Esophagus squamous epithelium (tissue), 5 donors: ENCODE measurements at places on chromosomes 11 and 22.

- H3K27me3 ChIP-seq = no peaks in the 10 kb centered on the region
- H3K36me3 ChIP-seq = no peaks in the 10 kb centered on the region
- peaks cover 29% of the 10 kb centered on the region for H3K4me1 ChIP-seq
- H3K4me3 ChIP-seq = no peak overlapping the region
These were observed 83.9 kb downstream of the GALNT18 start for GRCh38 chr11:11537871-11538270.

- no peaks in the 10 kb centered on the region for H3K27me3 ChIP-seq
- H3K36me3 ChIP-seq = no peaks in the 10 kb centered on the region
- peak overlapping the region; percentile 62 for H3K4me3 ChIP-seq
- DNase-seq = no peak
These were observed 15.5 kb upstream of the UPK3A start for GRCh38 chr22:45268958-45269844.

DNA sequence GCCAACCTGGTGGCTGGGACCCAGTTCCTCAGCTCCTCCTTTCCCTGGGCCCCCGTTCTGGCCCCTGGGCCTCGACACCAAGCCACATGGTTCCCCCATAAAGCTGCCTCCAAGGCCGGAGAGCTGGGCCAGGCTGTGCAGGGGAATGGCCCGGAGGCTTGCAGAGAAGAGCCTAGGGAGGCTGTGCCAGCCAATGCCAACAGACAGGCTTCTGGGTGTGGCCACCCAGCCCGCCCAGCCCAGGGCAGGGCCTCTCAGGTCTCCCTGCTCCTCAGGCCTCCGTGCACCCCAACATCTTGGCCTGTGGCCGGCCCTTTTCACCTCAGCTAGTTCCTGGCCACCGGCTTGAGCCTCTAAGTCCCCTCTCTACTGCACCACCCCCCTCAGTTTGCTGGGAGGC is 17.4 kb upstream of the FLRT1 start:
- H3K4me1 ChIP-seq = no peaks in the 10 kb centered on the region
- H3K27ac ChIP-seq = no peak overlapping the region
- H3K4me3 ChIP-seq = no peak overlapping the region
- DNase-seq = no peak

DNA sequence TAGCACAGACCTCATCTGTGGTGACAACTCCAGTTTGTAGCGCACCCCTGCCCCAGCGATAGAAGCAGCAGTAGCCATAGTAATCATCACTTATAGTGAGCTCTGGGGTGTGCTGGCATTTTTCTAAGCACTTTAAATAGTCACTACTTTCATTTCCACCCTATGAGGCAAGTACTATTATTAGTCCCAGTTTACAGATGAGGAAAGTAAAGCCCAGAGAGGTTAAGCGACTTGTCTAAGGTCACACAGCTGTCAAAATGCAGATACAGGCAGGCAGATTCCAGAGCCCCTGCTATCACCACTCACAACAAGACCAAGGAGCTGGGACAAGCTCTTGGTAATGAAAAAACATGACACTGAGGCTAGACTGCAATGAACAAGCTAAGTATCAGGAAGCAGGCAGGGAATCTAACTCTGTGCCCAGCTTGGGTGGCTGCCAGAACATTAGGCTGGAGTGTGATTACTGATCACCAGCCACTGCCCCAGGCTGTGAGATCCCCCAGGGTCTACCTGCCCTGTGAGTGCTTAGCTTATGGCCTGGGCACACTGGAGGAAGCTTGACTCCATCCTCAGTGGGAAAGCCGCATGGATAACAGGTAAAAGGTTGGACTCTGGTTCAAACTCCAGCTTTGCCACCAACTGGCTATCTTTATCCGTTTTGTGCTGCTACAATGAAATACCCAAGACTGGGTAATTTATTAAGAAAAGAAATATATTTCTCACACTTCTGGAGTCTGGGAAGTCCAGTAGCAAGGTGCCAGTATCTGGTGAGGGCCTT is 561.1 kb downstream of the MN1 start:
- H3K4me1 ChIP-seq = no peaks in the 10 kb centered on the region
- H3K4me3 ChIP-seq = no peak overlapping the region
- no peak for DNase-seq

DNA sequence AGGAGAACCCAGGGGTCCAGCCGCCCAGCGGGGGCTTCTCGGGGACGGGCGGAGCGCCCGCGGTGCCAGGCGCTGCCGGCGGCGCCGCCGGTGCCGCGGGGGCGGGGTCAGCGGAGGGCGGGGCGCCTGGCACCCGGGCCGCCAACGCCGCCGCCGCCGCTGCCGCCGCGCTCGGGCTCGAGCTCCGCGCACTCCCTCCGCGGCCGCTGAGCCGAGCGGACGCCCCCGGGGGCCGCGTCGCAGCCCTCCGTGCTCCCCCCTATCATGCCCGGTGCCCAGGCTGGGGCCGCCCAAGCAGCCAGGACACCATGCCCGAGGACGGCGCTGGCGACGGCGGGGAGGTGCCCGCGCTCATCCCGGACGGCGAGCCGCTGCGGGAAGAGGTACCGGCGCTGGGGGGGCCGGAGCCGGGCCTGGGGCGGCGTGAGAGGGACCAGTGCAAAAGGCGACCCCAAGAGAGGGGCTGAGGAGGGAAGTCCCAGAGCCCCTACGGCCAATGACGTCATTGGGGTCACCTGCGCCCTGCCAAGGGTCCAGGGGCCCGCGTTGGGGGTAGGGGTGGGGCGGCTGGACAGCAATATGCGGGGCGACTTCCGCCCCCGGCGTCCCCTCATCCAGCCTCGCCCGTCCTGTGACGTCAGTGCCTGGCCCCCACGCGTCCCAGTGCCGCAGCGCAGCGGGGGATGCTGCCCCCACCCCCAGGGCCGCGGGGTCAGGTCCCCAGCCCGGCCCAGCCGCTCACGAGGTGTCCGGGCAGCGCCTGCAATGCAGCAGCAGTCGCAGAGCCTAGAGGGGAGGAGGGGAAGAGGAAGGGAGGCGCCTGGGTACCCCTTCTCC is at the start of gene TMEM151A:
TSS of gene TMEM151A (plus strand) at position 189 of the 837 bp plus-strand sequence. CDS start at position 309, 120 bp downstream.
- peak within 1 kb of the TSS; percentile 26 for H3K4me3 ChIP-seq
- H3K27ac ChIP-seq = no peak within 1 kb of the TSS

DNA sequence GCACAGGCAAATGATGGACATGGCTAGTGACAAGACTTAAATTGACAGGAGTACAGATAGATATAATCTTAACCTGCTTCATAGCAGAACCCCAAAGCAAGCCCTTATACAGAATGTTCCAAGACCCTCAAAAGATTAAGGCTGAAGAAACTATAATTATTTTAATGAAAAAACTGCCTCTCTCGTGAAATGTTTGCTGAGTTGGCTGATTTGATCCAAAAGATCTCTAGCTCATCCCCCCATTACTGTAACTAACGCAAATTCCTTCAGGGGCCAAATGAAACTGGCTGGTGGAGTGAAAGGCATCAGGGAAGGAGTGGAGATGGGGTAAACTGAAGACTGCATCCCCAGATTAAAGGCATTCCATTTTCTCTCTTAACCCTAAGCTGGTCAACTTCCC is 19.3 kb downstream of the ALG9 start:
- H3K36me3 ChIP-seq = peaks cover 100% of the 10 kb centered on the region
- no peak overlapping the region for H3K27ac ChIP-seq
- no peak overlapping the region for H3K4me3 ChIP-seq

GRCh38 chr11:26953770-26954392 is 40.0 kb upstream of the FIBIN start:
- no peak for DNase-seq
- H3K27ac ChIP-seq = no peak overlapping the region
- H3K36me3 ChIP-seq = no peaks in the 10 kb centered on the region
- H3K27me3 ChIP-seq = no peaks in the 10 kb centered on the region
- no peak overlapping the region for H3K4me3 ChIP-seq

DNA sequence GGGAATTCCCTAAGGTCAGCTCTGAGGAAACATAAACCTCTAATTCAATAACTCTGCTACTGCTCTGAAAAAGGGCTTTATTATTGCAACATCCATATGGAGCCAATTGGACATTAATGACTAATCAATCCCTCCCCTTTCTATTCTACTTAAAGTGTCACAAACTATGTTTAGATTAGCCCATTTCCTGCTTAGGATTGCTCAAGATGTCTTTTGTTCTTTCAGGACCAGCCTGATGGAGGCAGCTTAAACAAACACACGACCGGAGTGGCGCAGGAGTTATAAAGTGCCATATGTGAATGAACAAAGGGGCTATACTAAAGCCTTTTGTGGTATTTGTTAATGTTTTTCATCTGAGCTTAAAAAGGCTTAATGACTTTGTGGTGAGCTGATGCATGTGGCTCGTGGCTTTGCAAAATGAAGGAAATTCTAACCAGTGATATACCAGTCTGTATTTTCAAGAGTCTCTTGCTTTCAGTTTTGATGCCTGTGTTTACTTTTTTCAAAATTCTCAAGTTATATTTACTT is 354.4 kb downstream of the SOX6 start:
- DNase-seq = no peak
- peaks cover 8% of the 10 kb centered on the region for H3K4me1 ChIP-seq
- no peak overlapping the region for H3K4me3 ChIP-seq
- peak overlapping the region; percentile 57 for H3K27ac ChIP-seq

- peaks cover 39% of the 10 kb centered on the region for H3K4me1 ChIP-seq
- no peaks in the 10 kb centered on the region for H3K27me3 ChIP-seq
- H3K4me3 ChIP-seq = peak overlapping the region; percentile 85
- DNase-seq = no peak
- H3K36me3 ChIP-seq = peaks cover 42% of the 10 kb centered on the region
These were observed 2.8 kb downstream of the CREBZF start for GRCh38 chr11:85661972-85662664.

- H3K27me3 ChIP-seq = no peaks in the 10 kb centered on the region
- H3K27ac ChIP-seq = no peak overlapping the region
- H3K4me3 ChIP-seq = no peak overlapping the region
- no peaks in the 10 kb centered on the region for H3K36me3 ChIP-seq
These were observed 60.7 kb upstream of the CCDC89 start for GRCh38 chr11:85746670-85747069.

DNA sequence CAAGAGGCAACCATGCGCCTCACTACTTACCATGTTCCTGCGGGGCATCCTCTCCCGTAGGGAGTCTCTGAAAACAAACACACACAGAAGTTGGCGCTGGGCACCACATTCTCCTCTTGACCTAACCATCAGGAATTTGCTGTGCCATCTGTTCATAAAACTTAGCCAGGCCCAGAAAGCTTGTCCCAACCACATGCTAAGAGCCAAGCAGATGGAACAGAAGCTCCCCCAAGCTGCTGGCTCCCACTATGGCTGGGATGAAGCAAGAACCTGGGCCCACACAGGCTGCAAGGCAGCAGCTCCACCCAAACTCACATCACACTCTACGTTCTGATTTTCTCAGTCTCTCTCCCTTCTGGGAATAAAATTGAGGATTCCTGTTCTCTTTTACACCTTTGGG is 17.4 kb downstream of the HPS4 start:
- DNase-seq = no peak
- peaks cover 52% of the 10 kb centered on the region for H3K36me3 ChIP-seq
- no peaks in the 10 kb centered on the region for H3K4me1 ChIP-seq
- no peak overlapping the region for H3K4me3 ChIP-seq
- no peak overlapping the region for H3K27ac ChIP-seq

DNA sequence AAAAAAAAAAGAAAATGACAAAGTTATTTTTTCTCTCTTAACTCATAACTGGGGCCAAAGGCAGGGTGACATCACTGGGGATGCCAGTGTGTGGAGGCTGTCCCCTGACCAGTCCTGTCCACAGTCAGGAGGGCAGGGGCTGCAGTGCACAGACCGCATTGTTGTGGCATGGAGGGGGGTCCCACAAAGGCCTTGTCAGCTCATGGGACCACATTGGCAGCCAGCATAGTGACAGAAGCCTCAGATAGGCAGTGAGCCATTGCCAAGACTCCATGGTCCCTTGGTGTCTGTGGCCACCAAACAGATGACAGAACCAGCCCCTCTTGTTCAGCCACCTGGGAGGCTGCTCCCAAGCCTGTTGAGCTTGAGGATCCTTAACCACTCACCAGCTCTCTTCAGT is 4.1 kb downstream of the TMEM80 start:
- no peak for DNase-seq
- no peaks in the 10 kb centered on the region for H3K27me3 ChIP-seq
- no peaks in the 10 kb centered on the region for H3K36me3 ChIP-seq
- peak overlapping the region; percentile 18 for H3K27ac ChIP-seq
- peaks cover 54% of the 10 kb centered on the region for H3K4me1 ChIP-seq
- no peak overlapping the region for H3K4me3 ChIP-seq

- H3K36me3 ChIP-seq = peaks cover 47% of the 10 kb centered on the region
- H3K4me3 ChIP-seq = no peak overlapping the region
- H3K4me1 ChIP-seq = peaks cover 60% of the 10 kb centered on the region
- no peaks in the 10 kb centered on the region for H3K27me3 ChIP-seq
- DNase-seq = no peak
These were observed 123.4 kb downstream of the ETS1 start for GRCh38 chr11:128463979-128464378.

DNA sequence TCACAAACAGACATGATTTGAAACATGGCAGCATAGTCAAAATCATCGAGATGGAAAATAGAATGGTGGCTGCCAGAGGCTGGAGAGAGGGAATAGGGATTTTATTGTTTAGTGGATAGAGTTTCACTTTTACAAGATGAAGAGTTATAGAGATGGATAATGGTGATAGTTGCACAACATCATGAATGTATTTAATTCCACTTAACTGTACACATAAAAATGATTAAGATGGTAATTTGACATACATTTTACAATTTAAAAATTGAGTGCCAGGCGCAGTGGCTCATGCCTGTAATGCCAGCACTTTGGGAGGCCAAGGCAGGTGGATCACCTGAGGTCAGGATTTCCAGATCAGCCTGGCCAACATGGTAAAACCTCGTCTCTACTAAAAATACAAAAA is 21.2 kb downstream of the TTC28 start:
- H3K27ac ChIP-seq = no peak overlapping the region
- no peaks in the 10 kb centered on the region for H3K27me3 ChIP-seq
- H3K36me3 ChIP-seq = no peaks in the 10 kb centered on the region
- no peak overlapping the region for H3K4me3 ChIP-seq
- H3K4me1 ChIP-seq = no peaks in the 10 kb centered on the region

- H3K36me3 ChIP-seq = no peaks in the 10 kb centered on the region
- DNase-seq = no peak
- no peaks in the 10 kb centered on the region for H3K4me1 ChIP-seq
- H3K27ac ChIP-seq = no peak overlapping the region
- no peak overlapping the region for H3K4me3 ChIP-seq
These were observed 69.9 kb downstream of the MPPED1 start for GRCh38 chr22:43481568-43482317.

GRCh38 chr22:30810105-30810504 is 115.4 kb downstream of the OSBP2 start:
- H3K27ac ChIP-seq = no peak overlapping the region
- no peaks in the 10 kb centered on the region for H3K27me3 ChIP-seq
- DNase-seq = no peak
- H3K4me3 ChIP-seq = no peak overlapping the region

DNA sequence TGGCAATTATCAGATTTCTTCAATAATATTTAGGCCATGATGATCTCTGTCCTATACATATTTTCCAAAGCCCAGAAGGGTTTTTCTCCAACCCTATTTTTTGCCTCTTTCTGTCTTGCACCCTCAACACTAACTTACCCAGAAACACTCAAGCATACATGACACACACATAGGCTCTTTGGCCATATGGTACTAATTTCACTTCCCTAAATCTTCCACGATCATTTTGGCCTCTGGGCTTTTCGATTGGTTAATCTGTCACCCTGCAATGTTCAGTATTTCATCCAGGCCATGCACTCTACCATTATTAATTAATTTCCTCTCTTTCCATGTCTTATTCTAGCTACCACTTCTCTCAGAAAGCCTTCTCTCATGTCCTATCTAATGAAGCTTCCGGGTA is 59.8 kb downstream of the LUZP2 start:
- no peak for DNase-seq
- H3K36me3 ChIP-seq = no peaks in the 10 kb centered on the region
- no peak overlapping the region for H3K4me3 ChIP-seq
- no peaks in the 10 kb centered on the region for H3K4me1 ChIP-seq
- no peak overlapping the region for H3K27ac ChIP-seq
- H3K27me3 ChIP-seq = no peaks in the 10 kb centered on the region
